ENCODE measurements at places on chromosomes 6 and 20.

DNA sequence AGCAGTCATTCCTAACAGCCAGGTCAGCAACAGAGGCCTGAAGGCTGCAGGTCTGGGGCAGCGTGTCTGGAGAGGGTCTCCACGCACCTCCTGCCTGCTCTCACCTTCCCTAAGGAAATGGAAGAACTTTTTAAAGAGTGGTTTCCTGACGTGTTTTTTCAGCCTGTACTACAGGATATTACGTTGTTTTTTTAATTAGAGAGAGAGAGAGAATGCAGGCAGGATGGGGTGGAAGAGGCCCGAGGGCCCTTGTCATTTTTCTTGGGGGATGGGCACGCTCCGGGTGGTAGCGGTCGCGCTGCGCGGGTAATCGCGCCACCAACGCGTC, 2.1 kb downstream of the DLL1 start:
- DNase-seq = no peak

GRCh38 chr6:9699888-9700287, 715.0 kb downstream of the TFAP2A start:
- DNase-seq = no peak

DNA sequence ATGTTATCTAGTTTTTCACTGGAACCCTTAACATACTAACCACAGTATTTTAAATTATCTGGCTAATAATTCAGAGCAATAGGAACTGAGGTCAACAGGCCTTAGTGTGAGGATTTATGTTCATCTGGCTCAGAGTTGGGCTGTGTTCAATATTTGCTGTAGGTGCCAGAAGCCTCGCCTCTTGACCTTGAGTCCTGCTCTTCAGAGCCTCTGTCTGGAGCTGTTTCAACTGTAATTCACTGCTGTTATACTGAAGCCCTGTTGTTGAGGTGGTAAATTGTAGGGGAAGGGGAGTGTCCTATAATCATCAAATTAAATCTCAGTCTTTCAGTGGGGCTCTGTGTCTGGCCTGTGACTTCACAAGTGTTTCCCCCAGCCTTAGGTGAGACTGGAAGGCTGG, 184.4 kb downstream of the CDH26 start:
- DNase-seq = no peak

GRCh38 chr6:133466680-133467079, 225.5 kb downstream of the EYA4 start:
- DNase-seq = no peak

- no peak for DNase-seq
These were observed 16.9 kb upstream of the PERP start for GRCh38 chr6:138124096-138124495.

- no peak for DNase-seq
These were observed 101.7 kb upstream of the IYD start for GRCh38 chr6:150266963-150267685.

DNA sequence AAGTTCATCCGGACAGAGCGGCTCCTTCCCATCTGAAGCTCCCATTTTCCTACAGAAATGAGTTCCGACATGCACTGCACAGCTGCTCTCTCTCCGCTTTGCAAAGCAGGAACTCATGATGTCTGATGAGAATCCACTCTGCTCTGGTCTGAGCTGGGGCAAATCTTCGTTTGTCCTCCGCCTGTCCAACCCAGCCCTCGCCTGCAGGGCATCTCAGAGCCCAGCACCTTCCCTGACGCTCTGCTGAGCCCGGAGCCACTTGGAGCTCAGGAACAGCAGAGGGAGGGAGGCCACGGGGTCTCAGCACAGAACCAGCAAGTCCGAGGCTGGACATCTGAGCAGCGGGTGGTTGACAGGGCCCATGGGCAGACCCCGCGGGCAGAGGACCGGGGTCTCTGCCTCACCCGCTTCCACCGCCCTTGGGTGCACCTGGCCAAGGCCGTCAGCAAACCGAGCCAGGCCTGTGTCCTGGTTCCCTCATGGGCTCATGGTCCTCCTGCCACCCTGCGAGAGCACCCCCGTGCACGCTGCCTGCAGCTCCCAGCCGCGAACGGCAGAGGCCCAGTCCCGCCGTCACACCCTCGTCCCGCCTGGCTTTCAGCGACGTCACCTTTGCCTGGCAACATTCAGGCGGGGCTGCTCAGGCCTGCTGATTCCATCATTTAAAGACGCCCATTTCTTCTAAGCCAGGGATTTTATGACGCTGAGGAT, 78.5 kb upstream of the BHLHE23 start:
- no peak for DNase-seq

DNA sequence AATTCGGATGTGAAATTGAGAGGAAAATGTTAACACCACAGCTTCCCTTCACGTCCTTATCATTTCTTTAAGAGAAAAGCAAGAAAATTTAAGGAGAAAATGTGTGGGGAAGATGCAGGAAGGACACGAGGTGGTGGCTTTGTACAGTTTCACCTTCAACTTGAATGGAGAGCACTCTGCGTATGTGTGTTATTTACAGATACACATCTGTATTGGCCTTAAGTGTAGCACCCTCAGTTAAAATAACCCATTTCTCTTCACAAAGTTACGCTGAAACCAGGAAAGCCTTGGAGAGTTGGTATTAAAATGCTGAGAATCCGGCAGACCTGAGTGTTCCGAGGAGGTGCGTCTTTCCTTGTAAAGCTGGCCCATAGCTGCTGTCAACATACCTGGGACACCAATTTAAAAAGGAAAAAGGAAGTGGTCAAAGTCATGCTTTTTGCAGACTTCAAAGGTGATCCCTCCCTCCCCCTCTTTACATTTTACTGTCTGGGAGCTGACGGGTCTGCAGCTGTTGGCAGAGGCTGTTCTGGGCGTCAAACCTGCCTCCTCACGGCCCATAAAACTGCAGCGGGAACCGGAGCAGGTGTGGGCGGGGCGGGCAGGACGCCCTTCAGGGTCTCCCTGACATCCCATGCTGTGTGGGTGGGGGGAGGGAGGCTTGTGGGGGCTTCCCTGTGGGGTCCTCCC, 61.3 kb upstream of the TBXT start:
- DNase-seq = peak; percentile 60

DNA sequence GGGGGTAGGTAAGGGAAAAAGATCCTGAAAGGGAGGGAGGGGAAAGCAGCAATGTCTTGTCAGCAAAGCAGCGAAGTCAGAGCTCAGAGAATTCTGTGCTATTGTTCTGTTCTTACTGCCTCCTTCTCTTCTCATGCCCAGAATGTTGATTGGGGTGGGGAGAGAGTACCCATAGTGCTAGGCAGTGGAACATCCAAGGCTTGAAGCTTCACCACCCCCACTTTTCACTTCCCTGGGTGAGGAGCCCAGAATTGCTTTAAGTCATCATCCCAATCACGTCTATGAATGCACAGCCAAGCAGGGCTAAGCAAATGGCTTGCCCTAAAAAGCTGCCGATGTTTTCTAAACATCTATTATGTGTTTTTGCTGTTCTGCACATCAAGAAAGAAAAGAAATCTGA, 16.5 kb downstream of the REPS1 start:
- no peak for DNase-seq

DNA sequence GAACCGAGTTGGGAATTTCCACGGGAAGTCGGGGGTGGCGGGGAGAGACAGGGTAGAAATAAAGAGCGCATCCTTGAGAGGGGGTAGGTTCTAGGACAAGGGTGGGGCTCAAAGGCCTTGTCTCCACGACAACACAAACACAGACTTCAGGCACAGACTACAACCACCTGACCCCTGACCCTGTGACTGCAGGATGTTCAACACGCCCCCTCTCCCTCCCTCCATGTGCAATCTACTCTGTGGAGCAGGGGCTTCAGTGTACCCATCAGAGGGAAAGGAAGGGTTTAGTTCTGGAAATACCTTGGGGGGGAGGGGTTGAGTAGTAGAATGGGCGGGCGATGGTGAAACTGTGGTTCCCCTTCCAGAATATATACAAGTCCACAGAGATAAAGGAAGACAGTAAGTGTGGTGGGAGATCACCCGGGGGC, 651 bp upstream of the TAPBP start:
- peak; percentile 92 for DNase-seq

- DNase-seq = no peak
These were observed 68.6 kb downstream of the PHF20 start for GRCh38 chr20:35840421-35840820.

GRCh38 chr6:18600255-18600654, 213.1 kb downstream of the RNF144B start:
- DNase-seq = no peak

- DNase-seq = no peak
These were observed 15.1 kb upstream of the EDN1 start for GRCh38 chr6:12275107-12275506.

- no peak for DNase-seq
These were observed 48.3 kb upstream of the KIF16B start for GRCh38 chr20:16621435-16622141.

DNA sequence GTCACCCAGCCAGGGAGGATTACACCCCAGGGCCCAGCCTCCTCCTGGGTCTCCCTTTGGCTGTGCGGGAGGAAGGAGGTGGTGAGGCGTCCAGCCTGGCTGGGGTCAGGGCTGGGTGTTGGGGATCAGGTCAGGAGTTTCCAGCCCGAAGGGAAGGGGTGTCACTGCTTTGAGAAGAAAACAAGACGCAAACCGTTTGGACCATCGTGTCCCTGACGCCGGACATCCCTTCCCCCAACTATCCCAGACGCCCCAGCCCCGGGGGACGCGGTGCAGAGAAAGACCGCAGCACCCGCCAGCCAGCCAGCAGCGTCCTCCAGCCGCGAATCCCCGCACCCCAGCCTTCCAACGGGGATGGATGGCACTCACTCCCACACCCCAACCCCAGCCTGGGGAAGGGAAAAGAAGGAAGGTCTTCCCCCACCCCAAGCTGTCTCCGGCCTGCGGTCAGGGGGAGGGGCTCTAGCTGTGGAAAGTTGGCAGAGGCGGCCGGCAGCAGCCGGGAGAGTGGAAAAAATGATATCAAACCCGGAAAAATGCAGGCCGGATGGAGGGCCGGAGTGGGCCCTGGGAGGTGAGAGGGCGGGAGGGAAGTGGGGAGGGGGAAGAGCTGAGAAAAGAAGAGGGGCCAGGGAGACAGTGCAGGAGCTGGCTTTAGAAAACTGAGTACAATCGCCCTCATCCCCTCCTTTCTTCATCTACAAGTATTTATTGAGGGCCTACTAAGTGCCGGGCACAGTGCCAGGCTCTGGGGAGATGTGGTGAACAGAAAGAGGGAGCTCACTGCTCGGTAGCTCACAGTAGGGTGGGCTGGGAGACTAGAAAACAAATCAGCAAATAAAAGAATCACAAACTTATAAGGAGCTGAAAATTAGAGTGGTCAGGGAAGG, 10.6 kb downstream of the REM1 start:
- DNase-seq = no peak

GRCh38 chr20:58139849-58140786, 88.3 kb downstream of the ANKRD60 start:
- DNase-seq = no peak

- no peak for DNase-seq
These were observed 158.3 kb downstream of the TMEM242 start for GRCh38 chr6:157164972-157165371.

GRCh38 chr6:41818271-41819054, 31.0 kb downstream of the TOMM6 start:
- DNase-seq = no peak

- no peak for DNase-seq
These were observed 41.6 kb downstream of the MRAP2 start for GRCh38 chr6:84074988-84075781.

- DNase-seq = no peak
These were observed 32.8 kb upstream of the SMIM8 start for GRCh38 chr6:87289571-87289970.

DNA sequence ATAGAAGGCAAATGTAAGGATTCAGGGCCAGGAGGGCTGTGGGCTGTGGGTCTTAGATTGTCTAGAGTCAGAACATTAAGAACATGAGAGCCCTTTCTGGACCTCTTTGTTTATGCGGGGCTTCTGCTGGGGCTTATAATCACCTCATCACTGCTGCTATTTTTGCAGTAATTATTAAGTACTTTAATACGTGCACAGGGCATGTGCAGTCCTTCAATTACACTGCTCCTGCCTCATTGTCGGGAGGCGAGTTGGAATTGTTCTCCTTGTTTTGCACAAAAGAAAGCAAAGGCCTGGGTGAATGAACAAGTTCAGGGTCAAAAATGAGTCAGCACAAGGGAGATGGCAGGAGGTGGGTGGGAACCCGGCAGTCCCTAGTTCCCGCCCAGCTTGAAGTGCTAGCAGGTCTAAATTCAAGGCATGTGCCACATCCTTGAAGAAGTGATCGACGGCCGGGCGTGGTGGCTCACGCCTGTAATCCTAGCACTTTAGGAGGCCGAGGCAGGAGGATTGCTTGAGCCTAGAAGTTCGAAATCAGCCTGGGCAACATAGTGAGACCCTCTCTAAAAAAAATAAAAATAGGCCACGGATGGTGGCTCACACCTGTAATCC, 34.4 kb upstream of the PTPN1 start:
- DNase-seq = no peak

- peak; percentile 68 for DNase-seq
These were observed 851 bp downstream of the SNX5 start for GRCh38 chr20:17967521-17968365.

DNA sequence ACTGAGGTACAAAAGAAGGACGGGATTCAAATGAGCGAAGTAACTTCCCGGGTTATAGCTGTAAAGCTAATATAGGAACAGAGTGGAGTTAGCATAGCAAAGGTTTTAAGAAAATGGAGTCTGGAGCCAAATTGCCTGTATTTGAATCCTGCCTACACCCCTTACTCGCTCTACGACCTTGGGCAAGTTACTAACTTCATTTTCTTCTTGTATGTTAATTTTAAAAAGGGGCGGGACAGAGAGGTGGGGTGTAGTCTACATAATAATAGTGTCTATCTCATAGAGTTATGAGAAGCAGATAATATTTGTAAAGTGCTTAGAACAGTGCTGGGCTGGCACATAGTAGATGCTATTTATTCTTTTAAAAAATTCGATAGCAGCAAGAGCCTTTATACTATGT, 705 bp downstream of the ZSCAN23 start:
- no peak for DNase-seq

GRCh38 chr6:58198301-58198700, 880.9 kb downstream of the PRIM2 start:
- DNase-seq = no peak

DNA sequence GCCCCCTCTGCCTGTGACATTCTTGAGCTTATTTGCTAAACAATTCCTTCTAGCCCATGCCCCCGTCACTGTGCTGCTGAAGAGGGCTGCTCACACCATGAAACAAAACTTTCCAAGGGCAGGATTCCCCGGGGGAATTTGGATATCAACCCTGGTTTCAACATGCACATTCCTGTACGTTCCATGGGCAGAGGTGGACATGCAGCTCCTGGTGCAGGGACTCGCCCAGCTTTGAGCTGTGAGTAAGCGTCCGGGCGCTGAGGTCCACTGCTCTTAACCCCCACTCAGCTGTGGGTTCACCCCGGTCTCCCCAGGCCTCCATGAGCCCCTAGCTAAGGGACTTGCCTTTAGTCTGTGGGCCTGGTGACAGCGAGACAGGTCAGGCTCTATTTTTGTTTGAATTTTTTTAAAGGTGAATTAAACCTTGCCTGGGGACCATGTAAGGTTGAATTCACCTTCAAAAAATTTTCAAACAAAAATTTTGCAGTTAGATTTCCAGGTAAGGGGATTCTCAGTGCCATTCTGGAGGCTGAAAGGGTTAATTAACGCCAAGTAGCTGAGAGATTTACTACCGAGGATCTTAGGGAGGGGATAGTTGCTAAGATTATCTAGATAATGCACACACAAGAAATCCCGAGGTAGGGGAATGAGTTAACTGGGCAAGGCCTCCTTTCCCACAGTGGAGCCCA, 70.3 kb upstream of the SLC22A23 start:
- DNase-seq = no peak

Data from activated CD4-positive, alpha-beta T cell treated with anti-CD3 and anti-CD28 coated beads, Interleukin-2, amount 10 ng/mL, durations not matched to agents 24 days and 14 days (primary cell).